Astrocyte of the spinal cord (primary cell): ENCODE measurements at places on chromosomes 1 and 21.

- no peak for DNase-seq
Measured at GRCh38 chr1:247112479-247112781, 8.3 kb upstream of the ZNF669 start.

- DNase-seq, result peak; percentile 9
Measured at GRCh38 chr1:72137656-72138055, 144.7 kb downstream of the NEGR1 start.

- DNase-seq, result no peak
Measured at GRCh38 chr1:41919764-41920397, 1.2 kb upstream of the HIVEP3 start.

- DNase-seq, result no peak
Measured at GRCh38 chr1:206495493-206496046, 11.8 kb upstream of the RASSF5 start.

- peak; percentile 24 for DNase-seq
Measured at GRCh38 chr1:73781251-73781650, 416.7 kb downstream of the LRRIQ3 start.

- no peak for DNase-seq
Measured at GRCh38 chr1:215761446-215761845, 194.3 kb downstream of the KCTD3 start.

DNA sequence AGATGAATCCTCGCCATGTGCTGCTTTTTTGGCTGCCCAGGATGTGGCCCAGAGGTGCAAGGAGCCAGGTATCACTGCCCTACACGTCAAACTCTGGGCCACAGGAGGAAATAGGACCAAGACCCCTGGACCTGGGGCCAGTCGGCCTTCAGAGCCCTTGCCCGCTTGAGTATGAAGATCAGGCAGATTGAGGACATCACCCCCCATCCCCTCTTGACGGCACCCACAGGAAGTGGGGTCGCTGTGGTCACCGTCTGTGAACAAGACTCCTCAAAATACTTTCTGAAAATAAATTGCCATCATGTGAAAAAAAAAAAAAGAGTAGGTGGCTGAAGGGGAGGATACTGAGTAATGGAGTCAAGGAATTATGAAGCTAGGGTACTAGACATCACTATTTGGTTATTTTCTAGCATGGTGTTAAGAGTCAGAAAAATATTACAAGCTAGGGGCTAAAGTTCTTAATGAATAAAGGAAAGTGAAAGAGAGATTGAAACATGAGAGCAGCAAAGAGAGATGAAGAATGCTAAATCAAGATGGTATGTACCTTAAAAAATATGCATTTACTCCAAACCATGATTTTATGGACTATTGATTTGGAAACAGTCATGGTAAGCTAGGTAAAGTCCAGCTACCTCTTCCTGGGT, 84.9 kb downstream of the CLEC20A start:
- DNase-seq, result no peak

DNA sequence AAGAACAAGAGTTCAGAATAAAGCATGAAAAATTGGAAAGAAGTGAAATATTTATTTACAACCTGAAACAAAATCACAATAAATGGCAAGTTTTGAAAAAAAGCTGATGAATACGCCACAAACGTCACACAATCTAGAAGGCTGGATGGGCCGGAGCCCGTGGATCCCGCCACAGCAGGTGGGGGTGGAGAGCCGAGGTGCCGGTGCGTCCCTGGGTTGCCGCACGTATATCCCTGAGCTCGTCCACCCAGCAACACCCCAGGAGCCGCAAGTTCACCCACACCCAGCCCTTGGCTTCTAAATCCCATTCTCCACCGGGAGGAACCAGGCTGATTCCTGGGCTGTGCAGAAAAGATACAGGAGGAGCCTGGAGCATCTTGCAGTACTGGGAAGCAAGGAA, 25.6 kb upstream of the TTLL10 start:
- DNase-seq, result no peak

- DNase-seq, result no peak
Measured at GRCh38 chr1:201949491-201949890, 3.1 kb upstream of the LMOD1 start.
